MM.1S (cell line): ENCODE measurements at places on chromosomes 1 and 21.

DNA sequence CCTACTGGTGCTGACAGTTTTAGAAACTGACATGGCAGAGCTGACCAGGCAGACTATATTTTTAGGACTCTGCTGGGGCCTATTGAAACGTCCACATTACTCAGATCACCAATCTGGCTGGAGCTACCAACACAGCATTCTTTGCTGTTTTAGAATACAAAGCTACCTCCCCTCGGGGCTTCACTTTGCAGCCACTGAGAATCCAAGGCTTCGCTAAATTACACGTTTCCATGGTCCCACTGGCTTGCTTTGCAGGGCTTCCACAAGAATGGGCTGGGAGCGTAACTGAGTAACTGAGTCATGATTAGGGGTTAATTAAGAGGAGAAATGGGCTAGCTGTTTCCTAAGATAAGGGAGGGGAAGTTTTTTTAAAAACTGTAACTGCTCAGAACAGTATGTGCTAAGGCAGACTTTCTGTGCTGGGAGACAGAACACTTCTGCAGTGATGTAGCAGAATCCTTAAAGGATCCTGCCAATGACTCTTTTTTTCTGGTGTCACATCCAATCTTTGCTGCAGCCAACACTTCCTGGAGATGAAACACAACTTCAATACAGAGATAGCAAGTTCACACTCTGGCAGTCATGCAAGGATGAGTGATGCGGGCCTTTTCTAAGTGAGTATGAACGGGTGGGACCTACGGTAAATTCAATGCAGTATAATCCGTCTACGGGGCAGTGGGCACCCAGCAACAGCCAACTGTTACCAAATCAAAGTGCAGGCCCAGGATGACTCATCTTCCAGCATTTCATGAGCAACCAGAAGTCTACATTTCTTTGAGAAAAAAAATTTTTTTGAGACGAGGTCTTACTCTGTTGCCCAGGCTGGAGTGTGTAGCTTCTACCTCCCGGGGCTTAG is 21.5 kb downstream of the NDUFS5 start:
- DNase-seq, result no peak

DNA sequence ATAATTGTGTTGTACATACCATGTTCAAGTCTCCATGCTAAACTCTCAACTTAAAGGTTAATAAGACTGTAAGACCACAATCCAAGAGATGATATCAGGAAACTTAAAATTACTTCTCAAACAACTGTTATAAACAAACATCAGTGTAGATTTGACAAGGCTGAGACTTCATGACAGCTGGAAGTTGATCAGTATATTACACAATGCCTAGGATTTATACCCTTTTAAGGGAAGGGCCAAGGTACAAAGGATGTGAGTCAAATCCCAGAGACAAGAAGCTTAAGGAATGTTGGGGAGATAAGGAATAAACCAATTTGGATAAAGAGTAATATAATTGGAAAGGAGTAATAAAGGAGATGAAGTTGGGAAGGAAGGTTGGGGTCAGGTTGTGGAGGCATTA is 98.8 kb downstream of the LBR start:
- no peak for DNase-seq

- DNase-seq, result no peak
Observed at GRCh38 chr1:109761227-109762038, 2.3 kb downstream of the EPS8L3 start.

GRCh38 chr1:226401355-226402303 is 6.3 kb downstream of the PARP1 start:
- peak; percentile 29 for DNase-seq

GRCh38 chr1:88655685-88656299 is 28.3 kb upstream of the PKN2 start:
- DNase-seq, result peak; percentile 37

DNA sequence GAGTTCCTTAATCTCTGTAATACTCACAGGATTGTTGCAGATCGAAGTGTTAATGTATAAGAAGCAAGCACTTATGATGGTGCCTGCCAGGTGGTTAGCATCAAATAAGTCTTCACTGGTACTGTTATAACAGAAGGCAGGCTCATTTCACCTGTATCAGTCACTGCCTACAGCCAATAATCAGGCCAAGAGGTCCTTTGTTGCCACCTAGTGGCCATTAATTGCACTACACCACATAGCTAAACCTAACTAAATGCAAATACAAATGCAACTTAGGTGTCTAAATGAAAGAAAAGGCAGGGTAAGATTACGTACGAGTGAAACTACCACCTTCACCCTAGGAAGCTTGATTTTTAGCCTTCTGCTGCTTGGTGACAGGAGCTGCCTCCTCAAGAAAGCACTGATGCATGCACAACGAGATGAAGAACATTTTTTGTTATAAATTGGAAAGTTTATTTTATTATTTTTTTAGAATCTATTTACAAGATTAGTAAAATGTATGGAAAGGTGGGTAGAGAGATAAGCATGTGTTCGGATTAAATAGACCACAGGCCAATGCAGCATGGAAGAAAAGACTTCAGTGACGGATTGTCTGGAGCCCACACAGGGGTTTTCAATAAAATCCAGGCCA is 334.8 kb upstream of the CAMK1G start:
- peak; percentile 88 for DNase-seq

- DNase-seq, result no peak
Observed at GRCh38 chr1:203129501-203130231, 2.1 kb downstream of the ADORA1 start.

DNA sequence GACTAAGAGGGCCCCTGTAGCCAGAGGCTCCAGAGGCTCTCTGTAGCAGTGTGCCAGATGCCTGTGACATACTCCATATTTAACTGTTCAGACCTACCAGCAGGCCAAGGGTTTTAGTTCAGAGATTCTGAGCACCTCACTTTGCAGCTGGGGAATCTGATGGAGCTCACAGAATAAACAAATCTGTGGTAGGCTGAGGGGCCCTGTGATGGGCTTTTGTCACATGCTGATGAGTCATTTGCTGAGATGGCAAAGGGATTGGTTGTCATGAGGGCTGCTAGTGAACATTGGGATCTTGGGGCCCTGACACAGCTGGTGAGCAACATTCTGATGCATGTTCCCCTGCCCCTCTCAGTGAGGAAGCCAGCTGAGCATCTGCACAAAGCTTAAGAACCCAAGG is 482.2 kb downstream of the CAMTA1 start:
- no peak for DNase-seq

DNA sequence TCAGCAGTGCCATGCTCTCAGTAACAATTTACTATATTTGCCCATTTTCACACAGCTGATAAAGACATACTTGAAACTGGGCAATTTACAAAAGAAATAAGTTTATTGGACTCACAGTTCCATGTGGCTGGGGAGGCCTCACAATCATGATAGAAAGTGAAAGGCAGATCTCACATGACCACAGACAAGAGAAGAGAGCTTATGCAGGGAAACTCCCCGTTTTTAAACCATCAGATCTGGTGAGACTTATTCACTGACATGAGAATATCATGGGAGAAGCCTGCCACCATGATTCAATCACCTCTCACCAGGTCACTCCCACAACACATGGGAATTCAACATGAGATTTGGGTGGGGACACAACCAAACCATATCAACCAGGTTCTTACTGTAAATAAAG is 112.1 kb upstream of the C1orf87 start:
- no peak for DNase-seq

DNA sequence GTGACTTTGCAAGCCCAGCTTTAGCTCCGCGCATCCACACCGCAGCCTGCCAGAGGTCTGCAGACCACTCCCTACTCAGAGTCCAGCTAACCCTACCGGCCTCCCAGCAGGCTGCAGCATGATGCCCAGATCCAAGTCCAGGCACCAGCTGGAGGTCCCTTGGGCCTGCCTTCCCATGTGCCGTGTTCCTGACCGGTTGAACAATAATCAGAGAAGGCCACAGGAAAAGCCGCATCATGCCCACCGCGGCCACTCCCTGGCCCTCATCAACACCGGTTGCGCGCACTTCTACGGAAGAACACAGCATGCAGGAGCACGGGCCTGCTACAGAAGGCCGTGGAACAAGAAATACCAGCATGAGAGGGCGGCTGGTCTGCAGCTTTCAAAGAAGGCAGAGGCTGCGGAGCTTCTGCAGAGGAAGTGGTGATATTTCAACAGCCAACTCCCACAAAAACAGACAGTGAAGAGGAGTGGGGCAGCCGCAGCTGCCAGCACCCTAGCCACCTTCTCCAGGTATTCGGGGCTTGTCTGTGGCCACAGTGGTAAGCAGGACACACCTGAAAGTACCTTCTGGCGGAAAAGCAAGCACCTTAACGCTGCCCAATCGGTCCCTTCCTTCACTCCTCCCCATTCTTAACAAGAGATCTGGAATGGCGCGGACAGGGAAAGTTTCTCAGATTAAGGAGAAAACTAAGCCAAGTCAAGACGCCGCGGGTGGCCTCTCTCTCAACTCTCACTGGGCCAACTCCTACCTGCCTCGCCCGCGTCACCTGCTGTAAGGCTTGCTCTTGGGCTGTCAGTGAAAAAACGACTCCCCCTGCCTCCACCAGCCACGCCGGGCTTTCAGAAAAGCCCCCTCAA is 1.5 kb downstream of the PGBD5 start:
- DNase-seq, result no peak

DNA sequence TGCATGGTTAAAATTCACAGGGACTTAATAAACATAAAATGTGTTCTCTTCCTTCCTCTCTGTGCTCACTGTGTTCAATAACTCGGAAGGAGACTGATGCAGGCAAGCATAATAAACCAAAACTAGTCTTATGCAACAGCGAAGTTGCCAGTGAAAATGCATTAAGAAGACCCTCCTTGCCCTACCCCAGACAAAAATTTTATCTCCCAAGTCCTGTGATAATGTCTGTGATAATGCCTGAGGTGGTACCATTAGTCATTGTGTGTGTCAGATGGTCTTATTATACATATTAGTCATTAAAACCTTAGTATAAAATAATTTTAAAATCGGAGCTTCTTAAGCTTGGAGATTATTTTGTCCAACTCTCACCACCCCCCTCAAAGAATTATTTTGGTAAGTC is 97.8 kb downstream of the NGF start:
- no peak for DNase-seq

- no peak for DNase-seq
Observed at GRCh38 chr1:103243481-103243880, 135.2 kb upstream of the COL11A1 start.

DNA sequence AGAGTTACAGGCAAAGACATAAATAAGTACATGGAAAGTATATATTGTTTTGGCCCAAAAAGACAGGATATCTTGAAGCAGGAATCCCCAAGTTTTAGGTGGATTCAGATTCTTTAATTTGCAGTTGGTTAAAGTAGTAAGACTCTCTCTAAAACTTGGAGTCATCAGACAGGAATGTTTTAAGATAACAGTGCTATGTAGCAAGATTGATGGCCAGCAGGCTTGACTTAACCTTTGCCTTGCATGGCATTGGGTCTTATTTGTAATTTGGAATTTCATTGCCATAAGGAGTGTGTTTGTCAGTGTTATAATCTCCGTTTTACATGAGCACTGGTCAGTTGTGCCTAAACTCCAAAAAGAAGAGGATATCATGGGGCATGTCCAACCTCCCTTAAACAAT is 727.6 kb upstream of the CHRM3 start:
- DNase-seq, result no peak

DNA sequence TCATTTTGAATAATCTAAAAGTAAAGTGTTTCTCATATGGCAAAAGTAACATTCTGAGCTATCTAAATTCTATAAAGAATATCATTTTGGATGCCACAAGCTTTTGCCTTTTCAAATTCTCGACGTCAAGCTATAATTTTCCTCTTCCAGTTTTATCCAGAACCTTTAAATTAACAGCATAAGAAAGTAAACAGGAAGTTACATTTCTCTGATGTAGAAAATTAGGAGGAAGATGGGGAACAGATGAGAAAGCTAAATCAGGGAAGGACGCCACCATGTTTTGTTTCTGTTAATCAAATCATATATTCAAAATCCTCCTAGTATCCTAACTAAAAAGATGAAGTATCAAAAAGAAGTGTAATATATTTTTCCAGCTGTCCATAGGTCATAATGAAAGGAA is 8.8 kb upstream of the CAMSAP2 start:
- DNase-seq, result no peak
